ENCODE measurements at places on chromosomes 12 and 14.

DNA sequence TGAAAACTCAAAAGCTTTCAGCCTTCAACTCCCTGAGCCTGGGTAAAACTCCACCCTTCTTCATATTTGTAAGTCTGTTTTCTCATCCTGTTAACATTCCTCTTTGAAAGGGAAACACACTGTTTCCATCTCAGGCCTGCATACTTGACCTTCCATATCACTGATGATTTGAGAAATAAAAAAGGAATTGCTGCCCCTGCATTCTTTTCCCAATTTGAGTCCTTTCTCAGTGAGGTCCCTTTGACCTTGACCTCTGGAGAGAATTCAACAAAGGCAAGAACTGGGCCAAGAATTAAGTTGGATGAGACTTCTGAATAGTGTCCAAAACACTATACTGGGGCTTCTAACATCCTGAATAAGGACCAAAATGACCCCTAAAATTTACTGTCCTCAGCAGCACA, 108.0 kb downstream of the AEBP2 start:
- DNase-seq, result no peak

DNA sequence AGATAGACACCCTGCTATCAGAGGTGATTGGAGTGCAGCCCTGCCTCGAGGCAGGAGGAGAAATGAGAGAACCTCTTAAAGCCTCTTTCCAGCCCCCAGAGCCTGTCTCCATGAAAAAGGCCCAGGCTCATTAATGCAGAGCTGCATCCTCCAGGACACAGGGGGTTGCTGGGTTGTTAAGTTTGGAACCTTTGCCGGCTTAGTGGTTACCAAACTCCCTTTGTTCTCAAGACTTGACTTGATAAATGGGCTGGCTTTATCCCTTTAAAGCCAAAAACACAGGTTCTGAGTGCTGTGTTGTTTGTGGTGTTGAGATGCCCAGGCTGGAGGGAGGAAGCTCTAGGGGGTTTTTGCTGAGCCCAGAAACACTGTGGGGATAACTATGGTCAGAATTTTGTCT, 71.0 kb downstream of the DAD1 start:
- DNase-seq, result no peak

DNA sequence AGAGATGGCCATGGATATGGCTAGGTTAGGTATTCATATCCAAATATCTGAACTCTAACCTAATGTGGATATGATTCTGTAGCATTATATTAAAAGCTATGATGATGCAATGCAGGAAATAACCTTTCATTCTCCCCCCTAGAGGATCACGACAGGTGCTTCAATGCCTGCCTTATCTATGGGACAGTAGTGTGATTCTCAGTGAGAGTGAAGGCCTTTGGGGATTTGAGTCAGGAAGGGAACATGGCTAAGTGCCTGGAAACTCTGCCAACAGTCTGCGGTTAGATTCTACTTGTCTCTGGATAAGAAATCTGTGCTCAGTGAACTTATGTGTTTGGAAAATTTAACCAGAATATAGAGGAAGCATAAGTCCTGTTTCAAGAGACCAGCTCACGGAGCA, 81.8 kb downstream of the SLC38A1 start:
- DNase-seq, result peak; percentile 31

DNA sequence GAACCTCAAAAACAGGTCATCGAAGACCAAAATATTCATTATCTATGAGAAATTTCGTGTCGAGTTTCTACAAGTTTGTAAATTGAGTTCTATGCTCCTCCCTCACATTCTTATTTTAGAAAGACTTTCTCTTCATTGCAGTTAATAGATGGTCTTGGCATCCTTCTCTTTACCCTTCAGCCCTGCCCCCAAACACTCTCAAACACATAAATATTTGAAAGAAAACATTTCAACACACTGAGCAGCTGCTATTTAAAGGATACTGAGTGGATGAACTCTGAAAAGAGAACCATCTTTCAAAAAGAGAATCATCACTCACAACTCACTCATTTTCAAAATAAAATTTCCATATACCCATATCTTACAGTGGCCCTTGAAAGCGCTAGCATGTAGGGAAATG, 67.1 kb downstream of the NUAK1 start:
- no peak for DNase-seq

DNA sequence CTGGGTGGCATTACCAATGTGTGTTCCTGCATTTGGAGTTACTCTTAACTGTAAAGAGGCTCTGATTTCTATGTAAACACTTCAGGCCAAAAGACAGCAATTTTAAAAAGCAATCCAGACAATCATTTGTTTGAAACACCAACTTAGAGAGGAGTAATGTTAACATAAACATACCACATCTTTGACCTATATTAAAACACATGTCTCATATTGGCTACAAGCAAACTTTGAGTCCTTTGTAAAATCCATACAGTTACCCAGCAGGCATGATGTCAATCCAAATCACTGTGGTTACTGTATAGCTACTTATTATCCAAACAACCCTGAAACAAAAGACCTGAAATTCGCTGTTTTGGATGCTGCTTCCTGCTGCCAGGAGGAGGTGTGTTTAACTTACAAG, 7.5 kb upstream of the G2E3 start:
- no peak for DNase-seq

DNA sequence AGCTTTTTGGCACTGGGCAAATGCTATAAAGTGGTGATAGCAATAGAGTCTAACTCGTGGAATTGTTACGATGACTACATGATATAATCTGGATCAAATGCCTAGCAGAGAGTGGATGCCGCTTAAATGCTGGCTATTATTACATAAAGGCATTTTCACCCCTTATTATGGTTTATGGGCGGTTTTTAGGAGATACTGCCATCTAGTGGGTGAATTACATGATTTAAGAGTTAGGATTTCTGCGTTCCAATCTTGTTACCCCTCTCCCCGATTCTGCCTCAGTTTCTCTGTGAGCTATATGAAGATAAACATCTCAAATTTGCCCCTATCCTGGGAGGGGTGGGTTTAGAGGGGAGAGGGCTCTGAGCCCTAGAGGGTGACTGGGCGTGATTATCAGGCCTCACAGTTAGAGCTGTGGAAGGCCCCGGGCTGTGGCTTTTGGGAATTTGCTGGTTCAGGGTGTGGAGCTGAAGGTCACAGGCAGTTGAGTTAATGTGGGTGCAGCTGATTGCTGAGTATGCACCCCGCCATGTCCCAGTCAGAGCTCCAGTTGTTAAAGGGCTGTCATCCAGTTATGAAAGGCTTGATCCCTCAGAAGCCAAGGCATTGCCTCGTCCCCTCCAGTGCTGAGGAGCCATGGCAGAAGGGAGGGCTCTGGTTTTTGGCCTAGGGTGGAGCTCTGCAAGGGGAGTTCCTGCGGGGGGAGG, 14.4 kb downstream of the CLSTN3 start:
- peak; percentile 43 for DNase-seq

GRCh38 chr12:79658221-79658620, 32.5 kb downstream of the PAWR start:
- no peak for DNase-seq

- no peak for DNase-seq
These were observed 4.9 kb upstream of the NOP2 start for GRCh38 chr12:6573001-6573400.

DNA sequence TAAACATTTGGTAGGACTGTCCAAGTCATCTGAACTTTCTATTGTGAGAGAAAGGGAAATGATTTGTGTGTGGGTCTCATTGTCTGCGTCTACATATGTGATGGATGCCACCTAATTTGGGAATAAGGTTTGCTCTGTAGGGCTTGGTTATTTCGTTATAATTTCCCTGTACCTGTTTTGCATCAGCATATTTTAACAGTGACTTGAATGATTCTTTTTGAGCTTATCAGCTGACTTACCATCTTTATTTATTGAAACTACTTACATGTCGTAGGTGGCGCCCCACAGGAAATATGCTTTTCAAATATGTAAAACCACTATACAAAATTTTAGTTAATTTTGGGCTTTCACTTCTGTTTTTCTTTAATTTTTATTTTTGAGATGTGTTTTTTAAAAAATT, 56.5 kb upstream of the BCAT1 start:
- DNase-seq, result no peak

DNA sequence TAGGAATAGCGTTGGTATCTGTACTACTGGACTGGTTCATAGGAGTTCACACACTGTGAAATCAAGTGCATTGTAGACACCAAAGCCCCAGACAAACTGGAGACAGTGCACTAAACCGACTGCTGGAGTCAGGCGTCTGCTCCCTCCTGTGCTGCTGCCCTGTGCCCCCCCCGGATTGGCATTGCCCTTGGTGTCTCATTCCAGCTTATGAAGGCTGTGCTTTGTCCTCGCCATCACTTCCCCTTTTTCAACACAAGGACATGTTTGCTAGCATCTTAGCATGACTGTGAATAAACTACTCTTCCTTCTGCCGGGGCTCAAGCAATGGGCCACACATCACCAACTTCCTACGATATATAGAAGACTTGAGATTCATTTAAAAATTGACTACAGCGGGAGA, 84.0 kb downstream of the TMCC3 start:
- DNase-seq, result no peak

DNA sequence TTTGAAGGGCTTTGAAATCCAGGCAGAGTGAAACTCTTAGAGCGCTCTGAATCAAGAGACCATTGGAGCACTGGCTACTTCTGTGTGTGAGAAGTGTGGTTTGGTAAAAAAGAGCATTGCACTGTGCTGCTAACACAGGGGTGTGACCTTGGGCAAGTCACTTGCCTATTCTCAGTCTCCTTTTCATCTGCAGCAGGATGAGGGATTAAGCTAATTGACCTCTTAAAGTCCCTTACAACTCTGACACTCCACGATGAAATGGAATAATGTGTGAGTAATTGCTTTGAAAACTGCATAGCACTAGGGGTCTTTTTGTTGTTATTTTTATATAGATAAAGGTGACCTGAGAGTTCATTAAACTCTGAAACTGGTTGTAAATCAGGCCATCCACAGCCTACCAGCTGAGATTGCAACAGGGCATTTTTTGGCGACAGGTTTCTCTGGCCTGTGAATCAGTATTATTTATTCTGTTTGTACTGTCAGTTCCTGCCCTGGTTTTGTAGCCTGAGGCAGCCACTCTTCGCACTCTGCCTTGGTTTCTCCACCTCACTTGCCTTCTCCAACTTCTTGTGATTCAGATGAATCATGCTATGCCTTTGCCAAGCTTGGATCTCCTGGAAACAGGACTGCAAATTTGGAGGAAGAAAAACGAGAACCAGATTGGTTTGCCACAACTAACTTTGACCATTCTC, 159.9 kb upstream of the PARP11 start:
- DNase-seq, result no peak

GRCh38 chr14:50977863-50978528, 33.7 kb upstream of the PYGL start:
- DNase-seq, result no peak

DNA sequence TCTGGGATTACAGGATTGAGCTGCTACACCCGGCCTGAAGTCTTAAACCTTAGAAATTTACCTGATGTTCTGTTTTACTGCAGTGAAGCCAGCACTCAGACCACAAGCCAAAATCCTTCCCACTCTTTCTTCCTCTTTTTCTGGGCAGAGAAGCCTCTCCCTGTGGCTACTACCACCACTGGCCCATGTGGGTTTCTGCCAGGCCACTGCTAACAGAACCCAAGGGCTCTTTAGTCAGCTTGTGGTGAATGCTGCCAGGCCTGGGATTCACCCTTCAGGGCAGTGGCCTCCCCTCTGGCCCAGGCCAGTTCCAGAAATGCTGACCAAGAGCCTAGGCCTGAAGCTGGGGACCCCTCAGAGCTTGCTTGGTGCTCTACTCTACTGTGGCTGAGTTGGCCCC, 35.3 kb downstream of the GAS2L3 start:
- no peak for DNase-seq

- DNase-seq, result peak; percentile 9
These were observed 505 bp upstream of the DENND5B start for GRCh38 chr12:31591380-31591901.

DNA sequence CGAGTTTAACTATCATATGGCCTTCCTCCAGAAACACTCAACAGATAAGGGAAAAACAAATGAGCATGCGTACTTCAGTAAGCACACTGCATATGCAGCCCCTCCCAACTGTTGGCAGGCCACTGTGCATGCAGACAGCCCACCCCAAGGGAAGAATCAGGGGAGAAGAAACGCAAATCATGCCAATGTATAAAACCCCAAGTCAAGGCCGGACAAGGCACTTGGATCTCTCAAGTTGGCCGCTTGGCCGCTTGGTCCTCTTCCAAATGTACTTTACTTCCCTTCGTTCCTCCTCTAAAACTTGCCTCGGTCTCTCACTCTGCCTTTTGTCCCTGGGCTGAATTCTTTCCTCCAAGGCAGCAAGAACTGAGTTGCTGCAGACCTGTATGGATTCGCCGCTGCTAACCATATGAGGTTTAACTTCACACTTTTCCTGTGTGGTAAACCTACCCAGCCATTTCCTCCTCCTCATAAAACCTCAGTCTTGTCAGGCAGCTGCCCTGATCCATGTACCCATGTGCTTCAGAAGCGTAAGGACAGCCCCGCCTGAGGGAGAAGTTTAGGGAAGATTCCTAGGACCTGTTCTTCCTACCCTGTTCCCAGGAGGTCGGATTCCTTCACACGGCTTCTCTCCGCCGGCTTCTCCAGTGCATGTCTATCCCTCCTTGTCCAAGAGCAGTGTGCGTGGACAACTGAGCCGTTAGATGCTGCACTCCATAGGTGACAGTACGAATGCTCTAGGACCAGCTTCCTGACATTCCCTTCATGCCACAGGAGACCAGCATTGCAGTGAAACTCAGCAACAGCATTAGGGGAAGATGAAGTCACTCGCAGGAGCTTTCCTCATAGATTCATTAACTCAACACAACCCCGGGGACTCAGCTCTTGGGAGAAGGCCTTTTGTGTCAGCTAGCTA, 188.0 kb downstream of the MON2 start:
- DNase-seq, result no peak

DNA sequence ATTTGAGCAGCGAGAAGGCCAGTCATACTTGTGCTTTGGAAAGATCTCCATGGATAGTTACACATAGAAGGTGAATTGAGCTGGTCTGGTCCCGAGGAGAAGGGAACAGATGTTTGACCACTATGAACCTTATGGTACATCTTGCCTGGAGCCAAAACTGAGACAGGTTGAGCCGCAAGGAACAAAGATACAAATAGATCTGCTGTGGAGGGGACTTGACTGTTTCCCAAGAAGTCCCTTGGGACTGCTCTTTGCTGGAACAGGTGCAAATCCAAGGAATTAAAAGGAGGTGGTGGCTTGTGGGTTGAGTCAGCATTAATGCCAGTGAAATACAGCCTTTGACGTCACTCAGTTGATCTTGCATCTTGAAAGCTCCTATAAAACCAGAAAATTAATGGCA, 68.8 kb upstream of the PRIMA1 start:
- DNase-seq, result no peak

DNA sequence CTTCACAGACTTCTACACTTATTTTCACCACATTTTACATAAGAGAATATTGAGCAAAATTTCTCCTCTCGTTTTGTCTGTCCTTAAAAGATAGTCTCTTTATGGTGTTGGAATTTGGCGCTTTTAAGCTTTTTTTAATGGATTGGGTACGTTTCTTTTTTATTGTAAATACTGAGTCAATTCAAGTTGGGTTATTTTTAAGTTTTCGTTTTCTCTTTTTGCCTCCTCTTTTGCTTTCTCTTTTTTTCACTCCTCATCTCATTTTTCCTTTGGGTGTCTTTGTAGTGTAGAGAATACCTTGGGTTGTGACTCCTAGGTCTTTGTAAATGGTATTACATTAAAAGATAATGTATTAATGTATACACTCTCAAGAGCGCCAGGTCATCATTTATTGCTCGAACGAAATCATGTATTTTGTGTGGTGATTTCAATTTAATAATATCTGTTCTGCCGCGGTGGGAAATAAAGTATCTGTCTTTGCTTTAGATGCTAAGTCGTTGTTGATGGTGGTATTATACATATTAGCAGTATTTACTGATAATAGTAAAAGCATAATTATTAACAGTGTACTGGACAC, 845 bp downstream of the TMX1 start:
- no peak for DNase-seq

All from urothelium cell line (cell line).